ENCODE measurements at places on chromosomes 11 and 22. TPM values are rescaled to one million over a fixed set of nuclear protein-coding genes. Genes with fewer than 3 reads are reported as not detected.
A peak's percentile ranks its signal among the peaks of the same experiment; 100 is the strongest.

Gene ARHGAP32
- 21.0 TPM for total RNA-seq

Gene NXPE2
- not detected for total RNA-seq

Gene PHF21B
- 60.3 TPM for total RNA-seq

Gene ZNRF3
- total RNA-seq: 20.6 TPM

Gene FXYD2
- 0.70 TPM for total RNA-seq

Gene CUL5
- 37.3 TPM for total RNA-seq

Gene OAF
- 1.6 TPM for total RNA-seq

Gene DDIAS
- total RNA-seq: 18.6 TPM

Gene CD3G
- total RNA-seq: not detected

Gene OR5P2
- not detected for total RNA-seq

DNA sequence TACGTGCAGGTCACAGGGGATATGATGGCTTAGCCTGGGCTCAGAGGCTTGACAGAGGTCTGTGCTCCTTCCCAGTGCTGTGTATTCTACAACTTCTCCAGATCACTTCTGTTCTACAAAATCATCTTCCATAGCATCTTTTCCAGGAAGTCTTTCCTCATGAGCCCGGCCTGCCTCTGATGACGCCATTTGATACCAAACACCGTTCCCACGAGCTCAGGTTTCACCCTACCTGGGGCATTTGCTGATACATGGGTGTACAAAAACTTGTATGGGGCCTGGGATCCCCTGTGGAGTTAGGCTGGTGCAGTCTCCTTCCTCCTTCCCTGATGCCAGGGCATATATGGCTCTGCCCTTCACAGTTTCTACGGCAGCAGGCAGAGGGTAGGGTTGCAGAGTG lies 78.7 kb downstream of the NECTIN1 start:
- no peaks in the 10 kb centered on the region for H3K27me3 ChIP-seq
- no peak overlapping the region for H3K4me3 ChIP-seq
- H3K4me1 ChIP-seq: peaks cover 2% of the 10 kb centered on the region
- no peaks in the 10 kb centered on the region for H3K36me3 ChIP-seq

GRCh38 chr11:123407996-123408597 lies 22.0 kb upstream of the GRAMD1B start:
- peaks cover 5% of the 10 kb centered on the region for H3K4me1 ChIP-seq
- no peaks in the 10 kb centered on the region for H3K27me3 ChIP-seq
- no peaks in the 10 kb centered on the region for H3K36me3 ChIP-seq
- no peak for DNase-seq
- H3K4me3 ChIP-seq: peak overlapping the region; percentile 24
- no peak overlapping the region for H3K27ac ChIP-seq

DNA sequence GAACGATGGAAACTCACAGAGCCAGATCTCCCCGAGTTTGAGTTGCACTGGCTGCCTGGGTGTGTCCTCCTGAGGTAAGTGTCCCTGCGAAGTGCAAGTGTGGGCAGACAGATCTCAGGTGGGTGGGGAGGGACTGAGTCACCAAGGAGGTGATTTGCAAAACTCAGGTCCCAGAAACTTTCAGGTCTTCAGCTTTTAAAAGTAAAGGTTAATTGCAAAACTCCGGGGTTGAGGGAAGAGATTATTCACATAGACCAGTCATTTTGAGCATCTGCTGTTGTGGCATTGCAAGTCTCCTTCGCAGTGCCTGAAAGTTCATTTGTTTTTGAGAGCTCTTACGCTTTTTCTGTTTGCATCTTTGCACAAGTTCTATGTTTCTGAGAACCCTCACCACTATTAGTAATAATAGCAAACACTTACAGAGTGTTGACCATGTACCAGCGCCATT lies 7.1 kb downstream of the CD44 start:
- no peak for DNase-seq
- peaks cover 2% of the 10 kb centered on the region for H3K4me1 ChIP-seq
- H3K27me3 ChIP-seq: no peaks in the 10 kb centered on the region
- H3K4me3 ChIP-seq: no peak overlapping the region
- H3K27ac ChIP-seq: no peak overlapping the region

- no peaks in the 10 kb centered on the region for H3K4me1 ChIP-seq
- no peak overlapping the region for H3K27ac ChIP-seq
- H3K27me3 ChIP-seq: no peaks in the 10 kb centered on the region
- DNase-seq: no peak
Measured at GRCh38 chr11:75135651-75136050, 15.3 kb upstream of the SLCO2B1 start.

DNA sequence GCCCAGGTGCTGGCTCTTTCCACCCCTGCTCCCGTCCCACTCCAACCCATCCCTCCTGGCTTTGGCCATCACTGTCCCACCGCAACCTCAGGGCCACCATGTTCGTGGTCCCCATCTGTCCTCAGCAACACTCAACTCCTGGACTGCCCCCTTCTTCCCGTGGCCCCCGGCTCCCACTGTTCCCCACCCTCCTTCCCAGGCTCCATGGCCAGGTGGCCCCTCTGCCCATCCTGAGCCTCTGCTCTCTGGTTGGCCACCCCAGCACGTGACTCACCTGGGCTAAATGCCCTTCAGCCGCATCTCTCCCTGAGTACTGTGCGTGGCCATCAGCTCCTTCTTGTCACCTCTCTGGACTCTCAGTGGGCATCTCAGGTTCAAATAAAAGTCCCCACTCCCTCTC lies 41.6 kb upstream of the PHF21B start:
- H3K27ac ChIP-seq: no peak overlapping the region
- H3K27me3 ChIP-seq: no peaks in the 10 kb centered on the region

DNA sequence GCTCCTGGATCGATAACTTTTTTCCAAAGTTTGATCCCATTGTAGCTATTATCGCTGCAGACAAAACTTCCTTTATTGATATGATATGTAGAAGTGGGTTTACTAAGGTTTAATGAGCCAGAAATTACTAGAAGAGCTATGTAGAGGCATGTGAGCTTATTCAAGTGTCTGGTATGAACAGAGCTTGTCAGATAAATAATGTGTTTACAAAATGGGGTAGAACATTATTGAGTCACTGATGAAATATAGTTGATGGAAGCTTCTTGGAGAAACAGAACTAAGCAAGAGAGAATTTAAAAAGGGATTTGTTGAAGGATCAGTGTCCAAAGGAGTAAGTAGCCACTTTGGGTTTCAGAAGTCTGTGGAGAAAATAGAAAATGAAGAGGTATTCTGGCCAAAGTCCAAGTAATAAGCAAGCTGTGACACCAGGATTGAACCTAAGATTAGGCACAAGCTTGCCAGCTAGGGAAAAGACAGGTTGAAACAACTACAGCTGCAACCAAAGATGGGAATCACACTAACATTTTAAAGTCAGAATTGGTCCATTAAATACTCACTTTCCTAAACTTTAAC lies 104.3 kb downstream of the MAML2 start:
- H3K27me3 ChIP-seq: no peaks in the 10 kb centered on the region
- no peaks in the 10 kb centered on the region for H3K36me3 ChIP-seq
- DNase-seq: no peak
- H3K4me3 ChIP-seq: no peak overlapping the region

DNA sequence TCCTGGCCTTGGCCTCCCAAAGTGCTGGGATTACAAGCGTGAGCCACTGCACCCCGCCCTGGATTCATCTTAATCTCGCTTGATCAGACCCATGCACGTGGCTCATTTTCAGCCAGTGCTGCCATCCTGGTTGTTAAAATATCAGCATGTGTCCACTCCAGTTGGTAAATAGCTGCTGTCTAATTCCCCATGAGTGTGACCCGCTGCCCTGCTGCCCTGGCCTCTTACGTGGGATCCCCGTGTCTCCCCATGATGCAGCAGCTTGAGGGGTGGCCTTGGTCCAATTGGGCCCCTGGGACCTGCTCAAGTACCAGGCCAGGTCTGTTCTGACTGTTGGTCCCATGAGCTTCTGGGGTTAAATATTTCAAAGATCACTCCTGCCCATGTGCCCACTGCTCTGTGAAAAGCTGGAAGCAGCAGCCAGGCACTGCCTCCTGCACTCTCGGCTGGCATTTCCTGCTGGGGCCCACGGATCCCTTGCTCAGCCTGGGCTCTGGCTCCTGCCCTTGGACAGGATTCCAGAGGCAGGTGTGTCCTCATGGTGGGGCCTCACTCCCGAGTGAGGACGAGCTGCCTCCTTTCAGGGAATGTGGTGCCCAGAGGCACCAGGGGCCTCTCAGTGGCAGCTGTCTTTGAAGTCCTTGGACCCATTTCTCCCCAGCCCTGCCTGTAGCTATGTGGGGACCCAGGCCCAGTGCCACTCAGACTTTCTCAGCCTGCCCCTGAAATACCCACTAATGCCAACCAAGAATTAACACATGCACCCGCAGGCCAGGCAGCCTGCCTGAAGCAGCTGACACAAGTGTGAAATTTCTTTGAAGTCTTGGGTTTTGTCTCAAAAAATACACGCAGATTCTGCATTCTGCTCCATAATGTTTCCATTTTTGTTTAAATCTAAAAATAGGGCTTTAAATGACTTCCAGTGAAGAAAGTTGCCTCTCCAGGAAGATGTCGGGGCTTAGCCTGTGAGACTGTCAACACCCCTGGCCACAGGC lies 38.1 kb upstream of the PRDM11 start:
- no peaks in the 10 kb centered on the region for H3K36me3 ChIP-seq
- H3K4me1 ChIP-seq: no peaks in the 10 kb centered on the region
- no peak overlapping the region for H3K27ac ChIP-seq

GRCh38 chr11:23569547-23569946 lies 709.3 kb upstream of the CCDC179 start:
- DNase-seq: no peak
- H3K36me3 ChIP-seq: no peaks in the 10 kb centered on the region
- no peaks in the 10 kb centered on the region for H3K27me3 ChIP-seq
- no peak overlapping the region for H3K27ac ChIP-seq
- no peaks in the 10 kb centered on the region for H3K4me1 ChIP-seq

DNA sequence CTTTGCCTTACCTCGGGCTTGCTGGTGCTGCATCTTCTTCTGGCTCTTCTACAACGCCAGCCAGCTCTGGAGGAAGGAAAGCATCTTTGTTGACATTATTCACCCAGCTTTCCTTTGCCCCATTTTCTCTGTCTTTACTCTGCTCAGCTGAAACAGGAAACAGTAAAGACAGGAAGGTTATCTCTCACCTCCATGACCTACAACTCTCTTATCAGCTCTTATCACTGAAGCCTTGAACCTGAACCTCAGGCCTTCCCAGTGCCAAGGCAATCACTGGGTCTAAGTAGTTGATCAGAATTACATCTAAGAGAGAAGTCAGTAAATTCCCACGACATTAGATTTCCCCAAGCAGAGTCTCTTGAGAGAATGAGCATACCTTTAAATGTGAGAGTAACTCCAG lies 59.6 kb upstream of the CCDC89 start:
- DNase-seq: no peak
- H3K27ac ChIP-seq: no peak overlapping the region
- no peaks in the 10 kb centered on the region for H3K36me3 ChIP-seq
- H3K4me3 ChIP-seq: no peak overlapping the region
- no peaks in the 10 kb centered on the region for H3K27me3 ChIP-seq
- H3K4me1 ChIP-seq: peaks cover 11% of the 10 kb centered on the region

GRCh38 chr11:34394771-34395300 lies 37.0 kb upstream of the ABTB2 start:
- H3K4me1 ChIP-seq: no peaks in the 10 kb centered on the region
- H3K4me3 ChIP-seq: no peak overlapping the region
- no peaks in the 10 kb centered on the region for H3K36me3 ChIP-seq
- no peak overlapping the region for H3K27ac ChIP-seq
- H3K27me3 ChIP-seq: no peaks in the 10 kb centered on the region

DNA sequence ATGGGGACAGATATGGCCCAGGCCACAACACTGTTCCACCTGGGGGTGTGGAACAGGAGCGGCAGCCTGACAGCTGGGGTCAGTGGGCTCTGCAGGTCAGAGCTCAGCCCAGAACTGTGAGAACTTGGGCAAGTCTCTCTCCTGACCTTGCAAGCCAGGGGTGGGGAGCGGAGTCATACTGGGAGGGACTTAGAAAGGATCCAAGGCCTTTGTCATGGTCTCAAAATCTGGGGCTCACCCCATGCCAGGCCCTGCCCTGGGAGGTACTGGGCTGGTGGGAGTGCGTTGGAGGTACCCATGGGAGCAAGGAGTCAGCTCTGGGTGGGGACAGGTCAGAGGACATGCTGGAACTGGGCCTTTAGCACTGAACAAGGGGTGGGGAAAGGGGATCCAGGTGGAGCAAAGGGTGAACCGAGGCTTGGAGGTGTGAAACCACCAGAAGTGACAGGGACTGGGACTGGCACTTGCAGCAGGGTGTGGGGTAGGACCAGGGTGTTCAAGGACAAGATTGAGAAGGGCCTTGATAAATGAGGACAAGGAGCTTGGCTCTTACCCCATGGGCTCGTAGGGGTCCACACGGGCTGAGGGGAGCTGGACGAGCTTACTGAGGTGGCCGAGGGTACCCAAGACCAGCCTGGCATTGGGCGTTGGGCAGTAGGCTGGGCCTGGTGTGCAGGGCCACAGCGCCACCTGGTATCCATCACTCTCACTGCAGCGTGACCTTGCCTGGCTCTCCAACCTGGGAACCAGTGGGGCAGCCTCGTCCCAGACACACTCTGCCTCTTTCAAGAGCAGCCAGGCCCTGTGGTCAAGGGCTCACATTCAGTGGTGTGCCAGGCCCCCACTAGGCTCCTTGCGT lies 7.4 kb upstream of the PMM1 start:
- H3K27ac ChIP-seq: no peak overlapping the region
- DNase-seq: peak; percentile 78

GRCh38 chr22:22410121-22410520 lies 98.4 kb downstream of the ZNF280B start:
- DNase-seq: no peak
- no peaks in the 10 kb centered on the region for H3K4me1 ChIP-seq
- no peaks in the 10 kb centered on the region for H3K36me3 ChIP-seq
- H3K27me3 ChIP-seq: peaks cover 63% of the 10 kb centered on the region
- H3K4me3 ChIP-seq: no peak overlapping the region

- H3K36me3 ChIP-seq: peaks cover 29% of the 10 kb centered on the region
- no peak for DNase-seq
- no peaks in the 10 kb centered on the region for H3K27me3 ChIP-seq
- no peak overlapping the region for H3K27ac ChIP-seq
Measured at GRCh38 chr11:82927264-82927880, 25.8 kb downstream of the DDIAS start.

DNA sequence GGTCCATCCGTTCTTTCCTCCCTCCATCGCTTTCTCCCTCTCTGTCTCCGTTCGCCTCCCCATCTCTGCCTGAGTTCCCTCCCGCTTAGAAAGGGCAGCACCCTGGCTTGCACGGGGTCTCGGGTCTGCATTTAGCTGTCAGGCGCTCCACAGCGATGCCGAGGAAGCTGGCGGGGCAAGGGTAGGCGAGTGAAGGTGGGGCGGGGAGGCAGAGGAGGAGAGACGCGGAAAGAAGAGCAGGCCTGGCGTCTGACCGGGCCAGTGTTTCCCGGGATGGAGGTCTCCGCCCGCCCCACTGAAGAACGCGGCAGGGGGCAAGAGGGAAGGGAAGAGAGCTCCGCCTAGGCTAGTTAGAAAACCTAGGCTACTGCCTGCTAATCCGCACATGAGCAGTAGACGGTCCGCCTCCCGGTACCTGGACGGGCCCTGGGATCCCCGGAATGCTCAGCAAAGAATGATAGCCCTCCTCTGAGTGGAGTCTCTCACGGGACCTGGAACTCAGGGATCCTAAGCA lies 3922.5 kb upstream of the OR11H1 start:
- H3K4me3 ChIP-seq: no peak overlapping the region
- H3K27me3 ChIP-seq: no peaks in the 10 kb centered on the region
- no peaks in the 10 kb centered on the region for H3K4me1 ChIP-seq
- peaks cover 53% of the 10 kb centered on the region for H3K36me3 ChIP-seq

- peaks cover 6% of the 10 kb centered on the region for H3K4me1 ChIP-seq
- H3K36me3 ChIP-seq: no peaks in the 10 kb centered on the region
- H3K27ac ChIP-seq: no peak overlapping the region
- peak overlapping the region; percentile 29 for H3K4me3 ChIP-seq
- no peak for DNase-seq
Measured at GRCh38 chr22:29477723-29478318, 2.2 kb upstream of the NEFH start.

Data from H9 (cell line).